ENCODE measurements at places on chromosomes 7 and 10.
A peak's percentile ranks its signal among the peaks of the same experiment; 100 is the strongest.

DNA sequence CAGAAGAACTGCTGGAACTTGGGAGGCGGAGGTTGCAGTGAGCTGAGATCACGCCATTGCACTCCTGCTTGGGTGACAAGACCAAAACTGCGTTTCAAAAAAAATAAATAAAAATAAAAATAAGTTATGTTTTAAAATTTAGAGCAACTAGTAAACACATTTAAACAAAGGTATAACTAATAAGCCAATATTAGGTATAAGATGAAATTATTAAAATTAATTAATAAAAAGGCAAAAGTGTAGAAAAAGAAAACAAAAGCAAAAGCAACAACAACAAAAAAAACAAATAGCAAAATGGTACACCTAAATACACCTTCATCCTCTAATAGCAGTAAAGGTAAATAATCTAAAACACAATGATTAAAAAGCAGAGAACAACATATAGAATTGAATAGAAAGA, 6.2 kb upstream of the OR6B1 start:
- DNase-seq, result no peak

- no peak for DNase-seq
These were observed 73.0 kb upstream of the CTTNBP2 start for GRCh38 chr7:117946151-117946633.

- DNase-seq, result no peak
These were observed 316.6 kb upstream of the KIAA1217 start for GRCh38 chr10:23892296-23892695.

DNA sequence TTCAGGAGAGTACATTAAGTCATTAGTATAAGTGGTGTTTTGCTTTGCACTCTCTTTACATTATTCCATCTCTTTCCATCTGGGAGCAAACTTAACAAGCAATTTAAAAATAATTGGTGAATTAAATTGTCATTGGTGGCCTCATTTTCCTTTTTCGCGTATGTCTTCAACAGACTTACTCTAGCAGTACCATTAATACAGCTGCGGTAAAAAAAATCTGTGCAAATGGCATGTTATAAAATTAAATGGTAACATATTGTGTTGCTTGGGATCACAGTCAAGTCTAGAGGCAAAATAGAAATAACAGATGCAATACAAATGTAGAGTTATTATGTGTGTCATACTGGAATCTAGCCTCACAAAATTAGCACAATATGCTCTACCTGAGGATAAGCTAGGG, 322.4 kb downstream of the PCDH15 start:
- DNase-seq, result no peak

DNA sequence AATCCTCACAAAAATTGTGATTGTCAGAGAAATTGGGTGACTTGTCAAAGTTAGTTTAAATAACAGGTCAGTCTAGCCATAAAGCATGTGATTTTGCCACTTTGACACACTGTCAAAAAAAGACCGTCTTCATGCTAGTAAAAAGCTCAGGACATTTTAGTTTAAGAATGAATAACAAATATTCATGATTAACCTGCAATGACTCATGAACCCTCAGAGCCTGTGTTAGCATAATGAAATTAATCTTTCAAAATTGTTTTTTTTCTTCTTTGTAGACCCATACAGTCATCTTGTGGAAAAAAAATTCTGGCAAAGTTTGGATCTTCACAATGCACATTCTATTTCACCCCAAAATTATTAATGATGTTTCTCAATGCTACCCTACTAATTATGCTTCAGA, 255.2 kb upstream of the POT1 start:
- no peak for DNase-seq

GRCh38 chr7:35725280-35725680, 30.3 kb upstream of the HERPUD2 start:
- DNase-seq, result peak; percentile 62

DNA sequence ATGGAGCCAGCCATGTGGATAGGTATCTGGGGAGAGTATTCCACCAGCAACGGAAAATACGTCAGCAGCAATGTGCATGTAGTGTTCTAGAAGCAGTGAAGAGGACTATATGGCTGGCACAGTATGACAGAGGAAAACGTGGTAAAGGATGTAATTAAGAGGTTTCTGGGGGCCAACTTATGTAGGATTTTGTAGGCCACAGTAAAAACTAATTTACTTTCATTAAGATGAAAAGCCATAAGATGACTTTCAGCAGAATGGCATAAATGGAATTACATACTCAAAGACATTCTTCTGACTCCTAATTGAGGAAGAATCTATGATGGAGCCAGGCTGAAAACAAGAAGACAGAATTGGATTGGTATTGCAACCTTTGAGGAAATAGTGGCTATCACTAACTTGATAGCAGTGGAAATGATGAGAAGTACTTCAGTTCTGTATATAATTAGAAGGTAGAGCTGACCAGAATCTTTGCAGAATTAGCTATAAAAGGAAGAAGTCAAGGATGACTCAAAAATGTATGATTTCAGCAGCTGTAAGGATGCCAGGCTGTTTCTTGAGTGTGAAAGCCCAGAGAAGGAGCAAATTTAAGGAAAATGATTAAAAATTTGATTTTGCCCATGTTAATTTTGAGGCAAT, 156.7 kb downstream of the MBL2 start:
- no peak for DNase-seq

GRCh38 chr10:5543623-5544022, 18.9 kb downstream of the CALML3 start:
- DNase-seq, result no peak

DNA sequence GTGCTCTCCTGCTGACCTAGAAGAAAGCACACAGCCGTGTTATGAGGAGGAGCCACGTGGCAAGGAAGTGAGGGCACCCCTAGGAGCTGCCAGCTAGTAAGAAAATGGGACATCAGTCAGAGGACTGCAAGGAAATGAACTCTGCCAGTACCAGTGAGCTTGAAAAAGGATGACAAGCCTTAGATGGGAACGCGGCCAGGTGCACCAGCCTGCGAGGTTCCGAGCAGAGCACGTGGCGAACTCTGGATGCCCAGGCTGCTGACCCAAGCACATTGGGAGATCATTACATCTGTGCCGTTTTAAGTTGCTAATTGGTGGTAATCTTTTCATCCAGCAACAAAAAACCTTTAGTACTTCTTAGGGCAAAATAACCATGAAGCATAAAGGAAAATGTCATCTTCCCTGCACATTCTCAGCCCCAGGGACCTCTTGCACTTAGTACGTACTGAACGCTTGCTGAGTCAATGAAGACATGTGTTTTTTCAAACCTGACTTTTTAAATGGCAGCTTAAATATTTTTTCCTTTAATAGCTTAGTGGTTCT, 69.4 kb downstream of the AMZ1 start:
- no peak for DNase-seq

DNA sequence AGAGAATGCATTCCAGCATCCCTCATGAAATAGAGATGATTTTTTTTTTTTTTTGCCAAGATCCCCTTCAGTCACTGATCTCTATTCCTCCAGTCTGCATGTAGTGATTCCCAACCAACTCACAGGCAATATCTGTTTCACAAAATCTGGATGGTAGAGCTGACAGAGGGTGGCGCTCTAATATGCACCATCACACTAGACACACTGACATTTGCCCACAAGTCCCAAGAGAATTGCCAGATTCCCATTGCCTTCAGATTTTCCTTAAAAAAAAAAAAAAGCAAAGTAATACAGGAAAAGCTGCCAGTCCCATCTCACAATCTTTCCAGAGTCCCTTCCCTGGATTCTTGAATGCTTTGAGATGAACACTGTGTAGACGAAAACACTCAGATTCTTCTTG, 301.0 kb downstream of the SORCS1 start:
- no peak for DNase-seq

DNA sequence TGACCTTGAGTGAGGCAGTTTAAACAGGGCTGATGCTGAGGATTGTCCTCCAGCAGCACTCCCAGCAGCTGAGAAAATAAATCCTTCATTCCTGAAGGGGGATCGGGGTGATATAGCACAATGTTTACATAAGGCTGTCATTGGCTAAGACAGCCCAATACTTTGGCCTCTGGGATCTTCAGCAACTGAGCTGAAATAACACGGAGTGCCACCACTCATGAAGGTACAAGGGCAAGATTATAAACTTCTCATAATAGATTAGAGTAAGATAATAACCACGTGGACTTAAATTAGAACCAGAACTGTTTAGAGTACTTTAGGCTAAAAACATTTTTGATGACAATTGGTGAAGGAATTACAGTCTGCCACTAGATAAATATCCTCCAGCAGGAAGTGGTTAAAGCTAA, 70.0 kb upstream of the PAPSS2 start:
- DNase-seq, result no peak

DNA sequence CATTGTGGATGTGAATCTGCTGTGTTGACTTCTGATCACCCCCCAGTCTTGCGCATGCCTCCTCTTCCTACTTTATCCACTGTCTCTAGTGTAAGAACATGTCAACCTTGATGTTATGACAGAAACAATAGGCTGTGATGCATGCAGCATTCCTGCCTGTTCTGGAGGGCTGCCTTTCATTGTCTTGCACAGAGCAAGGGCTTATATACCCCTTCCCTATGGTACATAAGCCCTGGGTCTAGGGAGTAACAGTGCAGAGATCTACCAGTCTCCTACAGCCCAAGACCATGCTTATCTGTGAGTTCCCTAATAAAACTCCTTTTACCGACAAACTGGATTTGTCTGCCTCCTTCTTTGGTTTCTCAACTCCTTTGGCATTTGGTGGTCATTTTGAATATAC, 177.0 kb upstream of the STK17A start:
- no peak for DNase-seq

- no peak for DNase-seq
These were observed 328.2 kb downstream of the TNS3 start for GRCh38 chr7:47253650-47254080.

DNA sequence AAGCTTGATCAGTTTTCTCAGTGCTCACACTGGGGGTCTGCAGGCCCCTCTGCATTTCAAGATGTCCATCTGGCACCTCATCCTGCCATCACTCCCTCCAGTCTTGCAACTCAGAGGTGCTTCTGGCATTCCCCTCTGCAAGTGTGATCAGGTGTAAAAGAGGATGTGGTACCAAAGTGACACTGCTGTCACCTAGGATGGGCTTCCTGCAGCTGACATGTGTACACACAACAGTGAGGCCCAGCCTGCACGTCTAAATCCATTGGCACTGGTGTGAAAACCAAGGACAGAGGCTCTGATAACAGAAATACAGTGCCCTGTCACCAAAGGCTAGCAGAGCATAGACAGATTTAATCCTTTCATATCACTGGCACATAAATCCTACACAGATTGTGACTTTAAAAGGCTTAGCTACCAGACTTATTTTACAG, 162.5 kb upstream of the CELF2 start:
- DNase-seq, result no peak

- no peak for DNase-seq
These were observed 36.2 kb upstream of the DUSP5 start for GRCh38 chr10:110461530-110461929.

DNA sequence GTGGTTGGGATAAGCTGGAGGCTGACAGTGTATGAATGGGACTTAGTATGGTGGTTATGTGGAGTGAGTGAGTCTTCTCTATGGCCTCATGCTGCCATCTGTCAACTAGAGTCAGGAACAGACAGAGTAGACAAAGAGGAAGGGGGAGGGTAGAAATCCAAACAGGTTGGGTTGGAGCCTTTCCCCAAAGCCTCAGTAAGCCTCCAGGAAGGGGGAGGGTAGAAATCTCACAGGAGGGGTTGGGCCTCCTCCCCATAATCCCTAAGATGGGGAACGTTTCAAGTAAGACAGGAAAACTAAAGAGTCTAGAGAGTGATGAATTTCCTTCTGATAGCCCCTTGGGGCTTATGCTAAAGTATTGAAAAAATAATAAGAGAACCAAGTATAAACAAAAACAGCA, 2.0 kb upstream of the AKR1B15 start:
- DNase-seq, result no peak

DNA sequence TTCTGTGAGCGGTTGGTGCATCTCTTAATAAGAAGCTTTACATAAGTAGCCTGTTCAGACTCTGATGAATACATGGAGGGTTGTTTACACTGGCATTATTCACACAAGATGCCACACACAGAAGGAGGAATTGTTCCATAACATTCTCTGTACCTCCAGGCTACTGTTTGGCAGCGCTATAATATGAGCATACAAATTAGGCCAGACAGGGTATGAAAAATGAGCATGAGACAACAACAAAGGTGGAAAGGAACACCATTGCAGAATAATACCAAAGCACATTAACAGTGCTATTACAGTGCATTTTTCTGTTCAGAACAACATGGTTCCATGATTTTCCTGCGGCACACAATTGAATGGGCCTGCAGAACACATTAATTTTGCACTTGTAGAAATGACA, 417.2 kb upstream of the C7orf33 start:
- DNase-seq, result no peak

DNA sequence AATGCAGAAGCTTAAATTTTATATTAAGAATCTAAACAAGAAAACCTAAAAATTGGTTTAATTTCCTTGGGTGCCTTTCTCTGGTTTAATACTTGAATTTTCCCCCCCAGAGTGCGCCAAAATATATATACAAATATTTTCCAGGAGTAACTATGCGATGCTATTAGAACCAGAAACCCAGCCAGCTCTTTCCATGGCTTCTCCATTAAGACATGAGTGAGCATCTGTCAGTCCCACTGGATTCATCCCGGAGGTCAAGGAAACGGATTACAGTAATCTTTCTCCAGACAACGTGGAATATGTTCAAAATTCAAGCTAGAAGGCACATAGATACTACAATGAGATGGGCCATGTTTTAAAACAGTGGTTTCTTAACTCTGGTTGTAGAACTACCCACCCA, 148.8 kb downstream of the TAX1BP1 start:
- no peak for DNase-seq

- DNase-seq, result no peak
These were observed 48.4 kb downstream of the FGFBP3 start for GRCh38 chr10:91860885-91861284.

GRCh38 chr7:38232502-38233366, 40.7 kb downstream of the TARP start:
- peak; percentile 90 for DNase-seq

DNA sequence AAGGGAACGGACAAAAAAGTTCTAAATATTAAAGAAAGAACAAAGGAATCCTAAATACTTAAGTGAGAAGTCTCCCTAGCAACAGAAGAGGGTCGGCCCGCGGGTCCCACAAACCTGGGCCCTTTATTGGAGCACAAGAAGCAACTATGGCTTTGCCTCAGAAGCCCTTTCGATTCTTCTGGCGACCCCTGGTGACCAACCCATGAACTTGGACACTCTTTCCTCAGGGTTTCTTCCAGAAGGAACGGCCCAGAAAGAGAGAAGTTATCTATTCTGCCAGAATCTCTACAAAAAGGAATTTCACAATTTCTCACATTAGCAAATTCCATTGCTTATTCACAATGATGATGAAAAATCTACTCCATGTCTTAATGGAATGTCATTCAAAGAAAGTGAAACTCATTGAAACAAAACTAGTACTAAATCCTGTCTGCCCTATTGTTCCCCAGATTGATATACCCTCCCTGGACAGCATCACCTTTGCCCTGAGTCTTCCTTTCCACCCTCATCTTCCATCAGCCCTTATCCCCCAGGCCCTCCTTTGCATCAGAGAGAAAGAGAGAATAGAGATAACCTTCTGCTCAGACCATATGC, 43.7 kb downstream of the CPVL start:
- DNase-seq, result peak; percentile 30

GRCh38 chr10:61021926-61022325, 77.9 kb upstream of the RHOBTB1 start:
- DNase-seq, result no peak

Measured in stimulated activated naive CD8-positive, alpha-beta T cell treated with anti-CD3 and anti-CD28 coated beads, Interleukin-15, amount 100 ng/mL, for 72 hours (primary cell).